ENCODE measurements at places on chromosomes 11 and 22.

GRCh38 chr11:128345316-128345715, 242.0 kb downstream of the ETS1 start:
- DNase-seq = no peak

- no peak for DNase-seq
These were observed 27.3 kb downstream of the MRTFA start for GRCh38 chr22:40609216-40609615.

GRCh38 chr22:38694049-38694448, 6.7 kb downstream of the JOSD1 start:
- DNase-seq = no peak

- no peak for DNase-seq
These were observed 16.1 kb downstream of the RRAS2 start for GRCh38 chr11:14342906-14343305.

- DNase-seq = no peak
These were observed 18.8 kb downstream of the PPFIBP2 start for GRCh38 chr11:7532405-7533145.

GRCh38 chr22:47161631-47162030, 399.2 kb downstream of the TBC1D22A start:
- DNase-seq = no peak

DNA sequence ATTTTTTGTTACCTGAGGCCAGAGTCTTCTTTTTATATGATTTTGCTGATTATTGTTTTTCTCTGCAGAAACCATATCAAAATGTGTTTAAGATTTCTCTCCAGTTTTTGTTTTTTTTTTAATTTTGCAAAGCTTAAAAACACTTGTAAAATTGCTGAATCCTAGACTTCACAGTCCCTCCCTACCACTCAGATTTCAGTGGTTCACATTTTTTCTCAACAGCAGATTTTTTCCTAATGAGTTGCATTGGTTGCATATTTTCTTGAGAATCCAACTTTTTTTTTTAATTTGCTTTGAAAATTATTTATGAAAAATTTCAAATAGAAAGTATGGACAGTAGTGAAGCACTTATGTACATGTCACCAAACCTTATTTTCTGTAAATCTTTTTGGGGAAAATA, 5.8 kb downstream of the ARL14EP start:
- DNase-seq = no peak

DNA sequence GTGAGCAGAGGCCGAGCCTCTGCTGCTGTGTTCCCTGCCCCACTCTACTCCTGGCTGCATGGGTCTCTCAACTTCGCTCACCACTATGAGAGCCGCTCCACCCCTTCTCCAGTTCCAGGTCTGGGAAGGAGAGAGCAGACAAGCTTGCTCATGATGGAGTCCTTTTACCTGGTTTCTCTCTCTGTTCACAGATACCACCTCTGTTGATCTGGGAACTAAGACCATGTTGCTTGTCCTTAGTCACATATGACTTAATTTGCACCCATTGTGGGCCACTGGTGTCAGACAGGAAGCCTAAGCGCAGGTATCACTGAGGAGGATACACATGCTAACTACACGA, 26.8 kb downstream of the MCM5 start:
- no peak for DNase-seq

GRCh38 chr11:42175203-42175602, 715.8 kb upstream of the LRRC4C start:
- no peak for DNase-seq
